ENCODE measurements at places on chromosomes 1 and 21. TPM values are rescaled to one million over a fixed set of nuclear protein-coding genes. Genes with fewer than 3 reads are reported as not detected.

DNA sequence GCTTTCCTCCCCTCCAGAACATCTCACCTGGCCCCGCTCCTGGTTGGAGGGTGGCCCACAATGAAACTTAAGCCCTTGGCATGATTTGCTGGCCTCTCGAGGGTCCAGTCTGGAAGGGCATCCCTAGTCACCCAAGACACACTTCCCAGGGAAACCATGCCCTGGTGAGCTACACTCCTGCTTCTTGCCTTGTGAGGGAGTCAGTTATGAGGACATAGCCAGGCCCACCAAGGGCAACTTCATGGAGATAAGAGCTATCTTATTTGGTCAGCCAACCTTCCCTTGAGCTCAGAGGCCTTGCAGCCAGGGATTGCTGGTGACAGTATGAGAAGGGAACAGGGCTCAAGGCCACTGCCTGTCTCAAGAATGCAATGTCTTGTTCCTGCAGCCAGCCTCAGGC, 9.7 kb downstream of the TNR start:
- DNase-seq, result no peak
- H3K27me3 ChIP-seq, result no peaks in the 10 kb centered on the region
- H3K36me3 ChIP-seq, result no peaks in the 10 kb centered on the region
- no peak overlapping the region for H3K4me3 ChIP-seq

- H3K4me3 ChIP-seq, result no peak overlapping the region
- H3K4me1 ChIP-seq, result no peaks in the 10 kb centered on the region
- H3K27me3 ChIP-seq, result no peaks in the 10 kb centered on the region
- H3K36me3 ChIP-seq, result no peaks in the 10 kb centered on the region
Observed at GRCh38 chr1:26686795-26687194, 9.0 kb upstream of the ARID1A start.

DNA sequence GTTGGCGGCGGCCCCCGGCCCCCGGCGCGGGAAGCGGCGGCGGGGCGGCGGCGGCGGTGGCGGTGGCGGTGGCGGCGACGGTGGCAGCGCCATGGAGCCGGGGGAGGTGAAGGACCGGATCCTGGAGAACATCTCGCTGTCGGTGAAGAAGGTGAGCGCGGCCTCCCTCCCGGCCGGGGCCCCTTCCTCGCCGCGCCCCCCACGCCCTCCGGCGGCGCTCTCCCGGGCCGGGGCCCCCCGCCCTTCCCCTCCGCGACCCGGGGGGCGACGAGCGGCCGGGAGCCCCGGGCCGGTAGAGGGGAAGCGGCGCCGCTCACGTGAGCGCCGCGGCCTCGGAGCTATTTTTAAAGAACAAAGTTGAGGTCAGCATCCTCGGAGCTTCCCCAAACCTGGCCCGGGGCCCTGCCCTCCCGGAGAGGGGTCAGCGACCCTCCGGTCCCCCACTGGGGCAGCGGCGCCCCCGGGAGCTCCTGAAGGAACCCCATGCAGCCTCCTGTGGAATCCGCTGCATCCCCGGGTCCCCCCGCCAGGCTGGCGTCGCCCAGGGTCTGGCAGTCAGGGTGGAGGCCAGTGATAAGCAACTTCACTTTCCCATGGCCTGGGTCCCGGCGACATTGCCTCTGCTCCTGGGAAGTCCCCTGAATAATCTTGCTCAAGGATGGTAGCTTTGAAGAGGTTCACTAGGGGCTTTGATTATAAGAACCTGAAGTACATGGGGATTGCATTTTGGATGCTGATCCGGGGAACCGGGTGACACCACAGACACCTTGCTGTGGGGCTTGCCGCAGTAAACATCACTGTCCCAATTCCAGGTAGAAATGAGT, 560 bp downstream of the PLEKHM2 start:
- H3K36me3 ChIP-seq, result no peaks in the 10 kb centered on the region
- peak overlapping the region; percentile 98 for H3K27ac ChIP-seq
- DNase-seq, result peak; percentile 26
- no peaks in the 10 kb centered on the region for H3K27me3 ChIP-seq
- H3K4me3 ChIP-seq, result peak overlapping the region; percentile 94

DNA sequence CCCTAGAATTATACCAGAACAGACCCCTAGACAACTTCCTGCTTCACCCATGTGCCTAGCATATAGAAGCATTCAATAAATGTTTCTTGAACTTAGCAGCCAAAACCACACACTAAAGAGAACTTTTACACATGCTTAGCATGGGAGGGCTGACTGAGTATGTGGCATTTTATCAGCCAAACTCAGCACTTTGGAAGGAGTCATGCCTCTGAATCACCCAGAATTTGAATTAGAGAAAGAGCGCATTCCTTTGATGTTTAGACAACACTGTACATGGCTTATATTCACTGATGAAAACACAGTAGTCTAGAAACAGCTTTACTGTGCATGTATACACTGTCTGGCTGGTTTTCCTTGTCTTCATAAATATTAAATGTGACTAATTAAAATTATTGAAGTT, 26.1 kb downstream of the SPAG17 start:
- H3K4me1 ChIP-seq, result no peaks in the 10 kb centered on the region
- H3K36me3 ChIP-seq, result no peaks in the 10 kb centered on the region
- no peak overlapping the region for H3K4me3 ChIP-seq
- DNase-seq, result no peak

- no peak overlapping the region for H3K4me3 ChIP-seq
- H3K4me1 ChIP-seq, result no peaks in the 10 kb centered on the region
- H3K36me3 ChIP-seq, result no peaks in the 10 kb centered on the region
- no peak for DNase-seq
- H3K27ac ChIP-seq, result no peak overlapping the region
Observed at GRCh38 chr1:173549813-173550212, 53.1 kb downstream of the SLC9C2 start.

DNA sequence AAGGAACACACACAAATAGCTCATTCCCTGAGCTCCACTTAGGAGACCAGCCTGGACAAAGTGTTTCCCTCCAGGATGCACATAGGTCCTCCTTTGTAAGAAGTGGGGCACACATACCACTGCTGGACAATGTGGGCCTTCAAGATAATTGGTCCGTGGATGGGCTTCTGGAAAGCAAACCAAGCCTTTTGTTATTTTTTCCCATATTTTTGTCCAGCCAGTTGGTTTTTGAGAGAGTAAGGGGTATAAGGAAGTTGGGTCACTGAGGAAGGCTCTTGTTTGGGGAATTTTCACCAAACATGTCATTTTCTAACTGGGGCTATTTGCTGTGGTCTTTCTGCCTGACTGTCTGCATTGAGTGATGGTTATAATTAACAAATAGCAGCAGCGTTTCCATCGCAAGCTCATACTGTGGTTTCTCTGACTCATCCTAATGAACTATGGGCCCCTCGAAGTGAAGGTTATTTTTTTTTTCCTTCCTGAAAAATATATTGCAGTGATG, 306.3 kb upstream of the DUSP10 start:
- H3K27me3 ChIP-seq, result no peaks in the 10 kb centered on the region
- no peak overlapping the region for H3K4me3 ChIP-seq
- no peaks in the 10 kb centered on the region for H3K4me1 ChIP-seq
- DNase-seq, result no peak
- H3K36me3 ChIP-seq, result no peaks in the 10 kb centered on the region

DNA sequence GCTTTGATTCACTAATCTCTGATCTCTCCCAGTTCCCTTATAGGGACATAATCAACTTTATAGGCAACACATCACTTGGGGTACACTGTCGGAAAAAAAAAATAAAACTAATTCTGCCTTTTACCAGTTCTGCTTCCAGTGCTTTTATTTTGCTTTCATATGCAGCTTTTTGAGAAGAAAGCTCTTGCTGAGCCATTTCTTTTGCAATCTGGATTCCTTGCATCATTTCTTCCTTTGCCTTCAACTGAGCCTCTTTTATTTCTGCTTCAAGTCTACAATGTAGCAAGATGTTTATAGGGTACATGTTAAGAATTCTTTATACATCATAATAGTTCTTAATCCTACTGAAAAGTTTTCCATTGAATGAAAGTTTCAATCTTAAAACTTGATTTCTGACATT, 30.6 kb downstream of the KIF14 start:
- DNase-seq, result no peak
- no peak overlapping the region for H3K27ac ChIP-seq
- no peak overlapping the region for H3K4me3 ChIP-seq
- H3K36me3 ChIP-seq, result no peaks in the 10 kb centered on the region
- H3K27me3 ChIP-seq, result peaks cover 3% of the 10 kb centered on the region

GRCh38 chr1:193856261-193856660, 669.8 kb upstream of the B3GALT2 start:
- H3K36me3 ChIP-seq, result no peaks in the 10 kb centered on the region
- no peaks in the 10 kb centered on the region for H3K4me1 ChIP-seq
- H3K27ac ChIP-seq, result no peak overlapping the region
- no peaks in the 10 kb centered on the region for H3K27me3 ChIP-seq

DNA sequence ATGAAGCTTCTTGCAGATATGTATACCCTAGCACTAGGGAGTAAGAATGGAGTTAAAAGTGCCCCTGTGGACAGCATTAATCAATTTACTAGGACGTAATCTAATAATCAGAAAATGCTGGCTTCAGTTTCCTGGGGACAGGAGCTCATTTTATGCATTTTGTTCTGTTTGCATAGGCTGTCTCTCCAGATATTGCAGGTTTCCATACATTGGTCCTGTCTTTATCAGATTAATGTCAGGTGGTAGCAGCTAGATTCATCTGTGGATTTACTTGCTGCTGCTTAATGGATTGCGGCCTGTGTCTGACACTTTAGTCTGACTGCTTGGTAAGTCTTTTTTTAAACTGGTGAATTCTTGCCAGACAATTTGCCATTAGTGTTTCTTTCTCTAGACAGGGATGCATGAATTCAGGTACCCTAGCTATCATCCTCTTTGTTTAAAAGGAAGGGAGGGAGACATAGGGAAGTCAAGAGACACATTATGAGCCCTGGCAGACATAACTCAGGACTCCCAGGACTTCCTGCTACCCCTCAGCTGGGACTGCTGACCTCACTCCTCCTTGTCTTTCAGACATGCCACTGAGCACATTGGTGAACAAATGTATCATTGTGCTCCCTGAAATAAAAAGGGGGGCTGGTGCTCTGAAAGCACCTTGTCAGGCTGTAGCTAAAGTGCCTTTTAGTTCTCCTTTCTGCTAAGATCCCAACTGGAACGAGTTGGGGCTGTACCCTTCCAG, 47.7 kb downstream of the NOS1AP start:
- no peak for DNase-seq
- H3K4me1 ChIP-seq, result no peaks in the 10 kb centered on the region
- H3K36me3 ChIP-seq, result no peaks in the 10 kb centered on the region
- H3K27ac ChIP-seq, result no peak overlapping the region

DNA sequence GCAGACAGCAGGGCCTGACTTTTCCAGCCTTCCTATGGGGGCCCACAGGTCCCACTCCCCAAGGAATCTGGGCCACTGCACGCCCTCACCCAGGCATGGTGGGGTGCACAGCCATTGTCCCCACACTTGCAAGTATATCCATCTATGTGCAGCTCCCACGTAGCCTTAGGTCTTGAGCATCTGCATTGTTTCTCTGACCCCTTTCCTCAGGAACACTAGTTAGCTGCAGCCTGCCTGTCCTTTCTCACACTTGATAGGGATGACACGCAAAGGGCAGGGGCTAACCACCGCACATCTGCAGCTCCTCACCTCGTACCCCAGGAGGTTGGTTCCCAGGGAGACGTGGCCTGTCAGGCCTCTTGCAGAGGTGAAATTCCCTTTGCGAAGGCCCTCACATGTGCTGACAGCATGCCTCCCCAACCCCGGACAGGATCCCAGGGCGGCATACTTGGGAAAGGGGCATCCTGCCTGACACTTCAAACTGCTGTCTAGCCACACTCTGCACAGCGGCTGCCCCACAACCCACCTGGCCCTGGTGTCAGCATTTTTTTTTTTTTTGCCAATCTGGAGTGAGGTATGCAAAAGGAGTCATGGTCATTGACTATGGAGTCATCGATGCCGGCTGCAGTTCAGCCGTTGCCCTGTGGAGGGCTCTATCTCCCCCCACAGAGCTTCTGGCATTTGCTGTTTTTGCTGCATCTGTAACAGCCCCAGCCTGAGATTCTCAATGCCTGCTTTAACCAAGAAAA, 5.0 kb downstream of the JMJD4 start:
- no peaks in the 10 kb centered on the region for H3K4me1 ChIP-seq
- H3K27ac ChIP-seq, result peak overlapping the region; percentile 2
- no peaks in the 10 kb centered on the region for H3K36me3 ChIP-seq
- no peaks in the 10 kb centered on the region for H3K27me3 ChIP-seq
- no peak for DNase-seq

GRCh38 chr1:240362046-240362445, 249.9 kb downstream of the GREM2 start:
- no peak for DNase-seq
- no peaks in the 10 kb centered on the region for H3K4me1 ChIP-seq
- H3K27me3 ChIP-seq, result no peaks in the 10 kb centered on the region
- no peak overlapping the region for H3K27ac ChIP-seq

GRCh38 chr21:45942755-45943629, 38.6 kb upstream of the COL6A1 start:
- no peak overlapping the region for H3K4me3 ChIP-seq
- H3K36me3 ChIP-seq, result no peaks in the 10 kb centered on the region
- no peak overlapping the region for H3K27ac ChIP-seq
- no peaks in the 10 kb centered on the region for H3K4me1 ChIP-seq

GRCh38 chr1:246588159-246588721, 22.0 kb downstream of the CNST start:
- no peaks in the 10 kb centered on the region for H3K36me3 ChIP-seq
- peaks cover 3% of the 10 kb centered on the region for H3K4me1 ChIP-seq
- H3K27me3 ChIP-seq, result no peaks in the 10 kb centered on the region
- no peak for DNase-seq
- peak overlapping the region; percentile 56 for H3K27ac ChIP-seq

DNA sequence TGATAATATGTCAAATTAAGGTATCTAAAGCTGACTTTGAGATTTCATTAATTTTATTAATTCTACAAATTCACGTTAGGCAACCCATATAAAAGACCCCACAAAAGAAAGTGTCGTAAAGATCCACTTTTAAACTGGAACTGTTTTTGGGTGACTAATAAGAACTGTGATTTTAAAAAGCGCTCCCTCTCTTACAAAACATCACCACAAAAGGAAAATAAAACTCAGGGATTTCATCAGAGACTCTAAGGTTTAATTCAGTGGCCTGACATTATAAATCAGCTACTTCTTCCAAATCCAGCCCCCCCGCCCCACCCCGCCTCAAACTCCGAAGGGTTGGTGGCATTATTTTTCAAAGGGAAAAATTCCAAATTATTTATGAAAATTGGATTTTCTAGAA, 2.7 kb downstream of the COL24A1 start:
- no peak for DNase-seq
- no peaks in the 10 kb centered on the region for H3K36me3 ChIP-seq
- H3K27ac ChIP-seq, result no peak overlapping the region

DNA sequence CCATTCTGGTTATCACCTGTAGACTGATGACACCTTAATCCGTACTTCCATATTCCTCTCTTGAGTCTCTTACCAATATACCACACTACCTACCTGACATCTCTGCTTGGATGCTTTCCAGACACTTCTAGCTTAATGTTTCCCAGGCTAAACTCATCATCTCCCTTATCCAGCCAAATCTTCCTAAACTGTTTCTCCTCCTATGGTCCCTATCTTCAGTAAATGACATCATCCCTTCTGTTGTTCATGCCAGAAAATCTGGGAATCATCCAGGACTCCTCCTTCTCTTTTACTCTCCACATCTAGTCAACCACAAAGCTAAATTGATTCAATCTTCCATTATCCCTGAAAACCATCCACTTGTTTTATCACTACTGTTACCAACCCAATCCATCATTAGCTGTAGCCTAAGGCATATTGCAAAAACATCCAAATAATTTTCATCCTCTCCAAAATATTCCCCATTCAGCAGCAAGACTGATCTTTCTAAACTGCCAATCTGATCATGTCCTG, 464.1 kb upstream of the BEND5 start:
- no peak for DNase-seq
- H3K4me3 ChIP-seq, result no peak overlapping the region
- no peaks in the 10 kb centered on the region for H3K27me3 ChIP-seq
- no peak overlapping the region for H3K27ac ChIP-seq
- H3K36me3 ChIP-seq, result no peaks in the 10 kb centered on the region

Gene GCSAML
- 0.15 TPM for total RNA-seq

Gene TAGLN2
- 195 TPM for total RNA-seq

Gene USH2A
- not detected for total RNA-seq

Data from breast epithelium (tissue), 4 donors.